ENCODE measurements at places on chromosomes 5 and 9.

GRCh38 chr9:130200038-130200849 is 28.0 kb downstream of the NCS1 start:
- no peak for DNase-seq

DNA sequence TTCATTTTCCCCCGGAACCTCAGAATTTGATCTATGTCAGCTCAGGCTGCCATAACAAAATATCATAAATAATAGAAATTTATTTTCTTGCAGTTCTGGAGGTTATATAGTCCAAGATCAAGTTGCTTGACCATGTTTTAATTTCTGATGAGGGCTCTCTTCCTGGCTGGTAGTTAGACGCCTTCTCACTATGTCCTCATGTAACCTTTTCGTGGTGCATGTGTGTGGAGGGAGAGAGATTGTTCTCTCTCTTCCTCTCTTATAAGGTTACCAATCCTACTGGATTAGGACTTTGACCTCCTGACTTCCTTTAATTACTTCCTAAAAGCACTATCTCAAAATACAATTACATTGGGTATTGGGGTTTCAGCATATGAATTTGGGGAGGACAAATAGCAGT is 198.6 kb downstream of the SH3GL2 start:
- no peak for DNase-seq

- no peak for DNase-seq
These were observed 168.0 kb upstream of the SPRY4 start for GRCh38 chr5:142492781-142493281.

DNA sequence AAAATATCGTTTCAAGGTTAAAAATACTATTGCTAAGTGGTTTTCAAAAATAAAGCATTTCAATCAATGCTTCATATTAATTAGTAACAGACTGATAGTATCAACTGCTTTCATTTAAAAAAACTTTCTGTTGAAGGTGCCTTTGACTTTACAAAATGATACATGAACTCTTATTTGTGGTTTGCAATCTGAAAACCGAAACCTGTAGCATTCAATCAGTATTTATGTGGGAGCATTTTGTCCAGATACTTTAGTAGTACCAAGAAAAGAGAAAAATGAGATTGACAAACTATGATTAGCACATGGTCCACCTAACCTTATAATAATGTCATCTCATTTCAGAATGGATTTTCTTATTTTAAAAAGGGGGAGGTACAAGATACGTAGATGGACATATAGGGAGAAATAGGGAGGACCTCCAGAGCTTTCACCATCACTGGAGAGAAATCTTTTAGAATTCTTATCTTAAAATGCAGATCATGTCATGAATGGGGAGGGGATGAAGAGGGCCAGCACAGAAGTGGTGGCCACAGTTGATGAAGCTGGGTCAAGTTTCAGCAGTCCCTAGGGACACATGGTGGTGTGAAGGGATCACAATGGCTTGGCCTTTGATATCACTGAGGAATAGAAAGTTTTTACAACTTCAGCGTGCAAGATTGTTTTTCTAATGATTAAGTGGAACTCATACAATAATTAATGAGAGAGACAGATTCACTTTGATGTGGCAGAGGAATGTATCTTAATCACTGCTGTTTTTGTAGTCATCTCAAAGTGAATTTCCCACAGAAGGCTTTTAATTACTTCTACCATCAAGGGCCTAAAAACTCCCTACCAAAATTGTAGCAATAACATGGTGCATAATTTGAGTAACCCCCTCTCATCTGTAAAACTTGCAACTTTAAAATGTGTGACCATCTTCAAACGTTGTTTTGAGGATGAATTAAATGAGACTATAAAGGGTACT is 322.3 kb upstream of the EDIL3 start:
- no peak for DNase-seq

DNA sequence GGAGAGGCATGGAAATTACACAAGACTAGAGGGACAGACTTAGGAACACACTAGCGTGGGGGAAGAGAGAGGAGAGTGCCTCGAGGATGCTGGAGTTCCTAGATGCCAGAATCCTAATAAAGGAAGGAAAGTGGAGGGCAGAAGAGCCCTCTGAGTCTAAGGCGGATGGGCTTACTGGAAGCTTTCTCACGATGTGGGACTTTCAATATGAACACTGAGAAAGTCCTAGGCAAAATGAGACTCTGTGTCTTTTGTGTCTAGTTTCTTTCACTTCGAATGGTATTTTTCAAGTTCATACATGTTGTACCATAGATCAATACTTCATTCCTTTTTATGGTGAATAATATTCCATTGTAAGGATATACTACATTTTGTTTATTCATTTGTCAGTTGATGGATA is 239.4 kb downstream of the NSG2 start:
- no peak for DNase-seq

Measured in NT2/D1 (cell line).